ENCODE measurements at places on chromosomes 2 and 18.

- no peak for DNase-seq
Observed at GRCh38 chr2:47486841-47487497, 84.0 kb downstream of the MSH2 start.

- DNase-seq: no peak
Observed at GRCh38 chr2:13884291-13884976, 748.1 kb upstream of the LRATD1 start.

DNA sequence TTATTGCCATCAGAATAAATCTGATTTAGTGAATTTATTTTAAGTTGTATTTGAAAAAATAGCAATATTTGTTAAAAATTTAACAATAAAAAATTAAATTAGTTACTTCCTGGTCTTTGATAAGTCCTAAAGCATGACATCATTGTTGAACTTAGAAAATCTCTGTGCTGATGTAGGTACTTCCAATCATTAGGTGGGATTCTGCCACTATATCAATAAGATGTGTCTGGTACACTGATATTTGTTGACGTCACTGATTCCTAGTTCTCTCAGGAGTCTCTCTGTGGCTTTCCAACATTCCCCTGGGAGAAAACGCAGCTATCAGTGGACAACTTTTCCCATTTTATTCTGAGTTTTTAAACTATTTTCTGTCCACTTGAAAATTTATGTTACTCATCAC lies 143.5 kb downstream of the GALNT13 start:
- no peak for DNase-seq

DNA sequence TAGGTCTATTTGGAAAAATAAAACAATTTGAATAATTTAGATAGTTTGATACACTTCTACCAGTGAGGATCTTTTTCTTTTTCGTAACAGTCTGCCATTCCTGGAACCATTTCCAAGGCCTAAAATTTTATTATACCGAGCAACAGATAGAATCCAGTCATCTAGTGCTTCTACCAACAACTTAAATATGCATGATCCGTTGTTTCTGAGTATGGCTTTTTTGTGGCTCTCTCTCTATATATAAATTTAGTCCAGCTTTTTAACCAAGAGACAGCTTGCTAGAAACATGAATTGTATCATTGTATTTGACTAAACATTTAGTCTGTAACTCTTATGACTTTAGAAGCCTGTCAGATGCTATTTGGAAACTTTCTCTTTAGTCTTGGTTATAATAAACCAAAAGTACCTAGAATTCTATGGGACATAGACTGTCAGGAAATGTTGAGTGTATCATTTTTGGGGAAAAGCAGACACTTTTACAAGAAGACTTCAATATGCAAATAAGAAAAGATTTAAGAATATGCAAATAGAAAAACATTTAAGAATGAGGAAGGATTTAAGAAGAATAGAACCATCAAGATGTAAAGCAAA lies 161.4 kb downstream of the ZEB2 start:
- no peak for DNase-seq

DNA sequence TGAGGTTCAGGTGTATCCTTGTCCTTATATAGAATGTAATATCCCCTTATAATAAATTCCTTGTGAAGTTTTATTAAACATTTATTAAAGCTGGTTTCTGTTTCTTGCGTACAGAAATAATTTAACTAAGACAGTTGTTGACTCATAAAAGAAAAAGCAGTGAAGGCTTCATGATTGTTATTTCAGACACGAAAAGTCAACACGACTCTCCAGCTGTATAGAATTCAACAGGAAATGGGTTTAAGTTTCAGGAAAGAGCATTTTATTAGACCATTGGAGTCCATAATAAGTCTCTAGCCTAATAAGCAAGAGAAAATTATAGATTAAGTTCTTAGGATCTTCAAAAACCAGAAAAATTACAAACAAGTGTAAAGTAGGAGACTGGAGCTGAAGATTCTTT lies 62.2 kb downstream of the KCNE4 start:
- DNase-seq: no peak

GRCh38 chr2:151916632-151917031 lies 88.4 kb upstream of the ARL5A start:
- DNase-seq: no peak

DNA sequence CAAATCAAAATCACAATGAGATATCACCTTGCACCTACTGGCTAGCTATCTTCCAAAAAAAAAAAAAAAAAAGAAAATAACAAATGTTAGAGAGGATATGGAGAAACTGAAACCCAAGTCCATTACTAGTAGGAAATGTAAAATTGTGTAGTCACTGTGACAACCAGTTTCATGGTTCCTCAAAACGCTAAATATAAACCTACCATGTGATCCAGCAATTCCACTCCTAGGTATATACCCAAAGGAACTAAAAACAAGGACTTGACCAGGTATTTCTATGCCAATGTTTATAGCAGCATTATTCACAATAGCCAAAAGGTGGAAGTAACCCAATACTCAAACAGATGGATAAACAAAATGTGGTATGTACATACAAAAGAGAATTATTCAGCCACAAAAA lies 11.7 kb upstream of the SCRN3 start:
- no peak for DNase-seq

All from progenitor cell of endocrine pancreas (in vitro differentiated cells).